T-helper 22 cell (primary cell): ENCODE measurements at places on chromosomes 16 and 17.

GRCh38 chr17:35287286-35287811 is 44.5 kb downstream of the SLFN5 start:
- no peak for DNase-seq

GRCh38 chr16:9820476-9821246 is 361.6 kb downstream of the GRIN2A start:
- DNase-seq: no peak

GRCh38 chr16:17470182-17470907 is 415 bp downstream of the XYLT1 start:
- DNase-seq: peak; percentile 5

DNA sequence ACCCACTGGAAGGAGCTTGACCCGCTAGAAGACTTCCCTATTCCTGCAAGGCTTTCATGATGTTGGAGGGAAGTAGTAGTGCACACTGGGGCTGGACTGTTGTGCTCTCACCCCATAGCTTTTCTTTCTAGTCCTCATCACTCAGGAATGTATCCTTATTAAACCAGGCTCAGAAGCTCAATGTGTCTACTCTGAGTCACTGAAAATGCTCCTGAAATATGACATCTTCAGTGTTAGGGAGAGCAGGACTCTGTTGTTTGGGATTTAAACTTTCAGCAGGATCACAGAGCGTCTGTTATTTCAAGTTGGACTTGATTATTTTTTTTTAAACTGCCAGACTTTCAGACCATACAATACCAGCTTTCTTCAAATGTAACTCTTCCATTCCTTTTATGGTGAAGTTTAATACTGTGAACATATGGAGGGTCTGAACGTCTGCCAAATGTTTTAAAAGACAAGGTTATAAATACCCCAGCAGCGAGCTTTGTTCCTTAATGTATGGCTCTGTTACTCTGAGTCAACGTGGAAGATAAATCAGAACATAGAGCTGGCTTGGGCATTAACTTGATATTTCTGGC is 257.5 kb downstream of the CDH11 start:
- DNase-seq: no peak

DNA sequence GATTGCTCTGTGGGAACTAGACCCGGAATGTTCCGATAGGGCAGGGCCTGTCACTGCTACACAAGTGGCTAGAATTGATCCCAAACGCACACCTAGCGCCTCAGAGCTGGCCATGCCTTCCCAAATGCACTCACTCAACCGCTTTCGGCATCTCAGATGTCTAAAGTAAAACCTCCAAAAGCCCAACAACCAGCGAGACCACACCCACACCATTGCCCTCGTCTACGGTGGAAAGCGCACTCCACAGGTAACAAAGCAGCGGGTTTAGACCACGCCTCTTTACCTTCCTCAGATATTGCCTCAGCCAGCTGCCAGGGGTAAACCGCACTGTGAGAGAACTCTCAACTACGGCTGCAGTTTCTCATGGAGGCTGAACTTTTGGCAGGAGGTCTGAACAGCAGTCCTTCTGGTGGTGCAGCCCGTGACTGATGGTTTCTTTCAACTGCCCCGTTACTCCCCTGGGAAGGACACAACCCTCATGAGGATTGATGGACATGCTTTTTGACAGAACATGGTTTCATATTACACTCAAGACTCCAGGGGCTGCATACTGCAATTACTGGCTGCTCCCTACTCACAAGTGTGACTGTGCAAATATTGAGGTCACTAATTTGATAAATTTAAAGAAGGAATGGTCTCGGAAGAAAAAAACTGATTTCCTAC is 34.5 kb downstream of the USP7 start:
- DNase-seq: no peak

DNA sequence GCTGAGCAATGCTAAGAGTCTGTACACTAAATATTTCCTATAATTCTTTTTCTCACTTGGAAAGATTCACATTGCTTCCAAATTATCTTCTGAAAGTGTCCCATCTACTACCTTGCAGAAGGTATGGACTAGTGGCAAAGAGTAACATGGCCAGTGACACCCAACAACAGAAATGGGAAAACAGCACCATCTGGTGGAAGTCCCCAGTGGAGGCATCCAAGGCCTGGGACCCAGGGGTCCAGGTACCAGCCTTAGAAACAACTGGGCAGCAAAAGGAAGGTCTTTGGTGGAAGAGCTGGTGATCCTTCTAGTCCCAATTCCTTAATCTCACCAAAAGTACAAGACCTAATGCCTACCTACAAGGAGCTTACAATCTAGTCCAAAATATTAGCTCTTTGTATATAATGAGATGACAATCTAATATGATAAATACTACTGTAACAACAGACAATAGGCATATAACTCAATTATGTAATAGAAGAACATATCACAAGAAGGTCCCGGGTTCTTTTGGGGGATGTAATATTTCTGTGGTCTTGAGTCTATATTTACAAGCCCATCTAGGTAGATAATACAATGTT is 55.3 kb downstream of the SKAP1 start:
- DNase-seq: no peak

DNA sequence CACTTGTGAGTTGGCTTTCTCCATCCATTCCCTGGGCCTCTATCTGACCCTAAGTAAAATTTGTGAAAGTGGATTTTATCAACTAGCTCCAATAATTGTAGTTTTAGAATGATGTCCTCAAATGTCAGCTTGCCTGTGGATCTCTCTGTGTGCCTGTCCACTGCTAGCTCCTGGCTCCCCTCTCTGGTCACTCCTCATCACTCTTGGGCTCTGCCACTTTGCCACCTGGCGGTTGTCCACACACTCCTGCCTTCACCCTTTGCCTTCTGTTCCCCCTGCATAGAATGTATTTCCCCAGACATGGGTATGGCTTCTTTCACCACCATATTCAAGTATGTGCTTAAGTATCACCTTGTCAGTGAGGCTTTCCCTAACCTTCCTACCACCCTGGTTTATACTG is 19.8 kb downstream of the ANKFN1 start:
- DNase-seq: no peak

DNA sequence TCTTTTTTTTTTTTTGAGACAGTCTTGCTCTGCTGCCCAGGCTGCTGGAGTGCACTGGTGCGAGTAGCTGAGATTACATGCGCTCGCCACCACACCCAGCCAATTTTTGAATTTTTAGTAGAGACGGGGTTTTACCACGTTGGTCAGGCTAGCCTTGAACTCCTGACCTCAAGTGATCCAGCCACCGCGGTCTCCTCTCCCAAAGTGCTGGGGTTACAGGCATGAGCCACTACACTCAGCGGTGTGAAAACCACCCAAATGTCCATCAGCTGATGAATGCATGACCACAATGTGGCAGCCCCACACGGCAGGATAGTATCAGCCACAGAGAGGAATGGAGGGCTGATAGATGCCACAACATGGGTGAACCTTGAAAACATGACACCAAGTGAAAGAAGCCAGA is 2.1 kb downstream of the P2RX5 start:
- DNase-seq: no peak

- DNase-seq: no peak
Observed at GRCh38 chr17:82754297-82755208, 2.7 kb downstream of the TBCD start.

GRCh38 chr16:26701243-26701886 is 365.4 kb upstream of the C16orf82 start:
- no peak for DNase-seq

- DNase-seq: no peak
Observed at GRCh38 chr17:69534235-69534621, 119.7 kb downstream of the MAP2K6 start.

DNA sequence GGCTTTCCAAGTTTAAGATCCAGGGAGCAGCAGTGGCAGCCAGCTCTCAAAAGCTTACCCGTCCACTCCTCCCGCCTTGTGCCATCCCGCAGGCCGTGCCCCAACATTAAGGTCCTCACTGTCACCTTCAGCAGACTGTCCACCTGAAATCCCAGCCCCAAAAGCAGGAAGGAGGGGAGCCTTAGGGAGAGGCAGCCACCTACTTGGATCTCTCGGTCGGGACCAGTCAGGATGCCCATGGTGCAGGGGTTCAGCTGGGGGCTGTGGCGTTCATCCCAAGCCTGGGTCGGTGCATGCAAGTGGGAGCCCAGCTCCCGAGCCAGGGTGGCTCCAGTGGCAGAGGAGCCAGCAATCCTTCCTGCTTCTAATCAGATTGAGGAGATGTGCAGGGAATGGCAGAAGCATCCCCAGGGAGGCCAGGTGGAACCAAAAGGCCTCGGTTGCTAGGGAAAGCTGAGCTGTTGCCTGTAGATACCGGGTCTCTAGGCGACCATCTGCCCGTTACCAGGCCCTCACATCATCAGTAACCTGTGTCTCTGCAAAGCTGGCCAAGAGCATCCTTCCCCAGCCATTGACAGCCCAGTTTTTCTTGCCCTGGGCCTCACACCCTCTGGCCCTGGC is 24.6 kb downstream of the CNGB1 start:
- no peak for DNase-seq

GRCh38 chr16:55760310-55761001 is 72.4 kb downstream of the CES1 start:
- no peak for DNase-seq

- DNase-seq: no peak
Observed at GRCh38 chr16:89407925-89408300, 82.4 kb downstream of the ANKRD11 start.

DNA sequence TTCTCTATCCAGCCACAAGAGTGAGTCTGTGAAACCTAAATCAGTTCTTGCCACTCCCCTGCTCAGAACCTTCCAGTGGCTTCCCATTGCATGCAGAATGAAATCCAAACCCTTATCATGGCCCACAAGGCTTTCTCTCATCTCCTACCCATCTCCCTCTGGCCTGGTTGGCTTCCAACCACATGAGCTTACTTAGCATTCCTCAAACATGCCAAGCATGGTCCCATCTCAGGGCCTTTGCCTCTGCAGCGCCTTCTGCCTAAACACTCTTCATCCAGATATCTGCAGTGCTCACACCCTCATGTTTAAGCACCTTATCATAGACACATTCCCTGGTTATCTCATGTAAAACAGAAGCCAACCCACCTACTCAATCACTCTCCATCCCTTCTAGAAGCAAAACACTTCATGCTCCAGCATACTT is 15.5 kb downstream of the TK2 start:
- DNase-seq: no peak

DNA sequence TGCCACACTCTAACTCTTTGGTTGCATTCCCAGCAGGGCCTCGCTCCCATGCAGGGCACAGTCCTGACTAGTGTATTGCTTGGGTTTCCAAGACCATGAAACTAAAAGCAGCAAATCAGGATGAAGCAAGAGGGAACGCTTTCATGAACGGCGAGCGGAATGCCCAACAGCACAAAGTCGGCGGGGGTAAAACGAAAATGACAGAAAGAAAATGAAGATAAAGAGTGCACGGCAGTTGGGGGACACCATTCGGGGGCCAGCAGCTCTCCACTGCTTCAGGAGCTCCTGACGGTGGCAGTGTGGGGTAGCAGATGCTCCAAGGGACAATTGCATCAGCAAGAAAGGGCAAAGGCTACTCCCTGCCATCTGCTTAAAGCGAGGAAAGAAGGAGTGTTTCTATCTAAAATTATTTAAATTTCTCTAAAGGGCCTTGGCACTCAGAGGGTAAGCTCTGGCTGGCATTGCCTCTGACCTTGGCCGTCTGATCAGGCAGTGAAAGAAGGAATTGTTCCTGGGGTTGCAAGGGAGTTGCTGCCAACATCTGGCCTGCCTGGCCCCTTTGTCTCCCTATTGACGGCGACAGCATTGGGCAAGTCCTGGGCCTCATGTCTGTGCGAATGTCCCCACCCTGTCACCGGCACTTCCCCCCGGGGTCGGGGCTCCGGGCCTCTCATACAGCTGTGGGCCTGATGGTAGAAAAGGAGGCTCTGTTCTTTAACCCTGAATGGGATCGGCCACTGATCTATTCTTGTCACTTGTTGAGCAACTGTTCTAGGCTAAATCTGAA is 138.2 kb downstream of the CMIP start:
- DNase-seq: no peak

DNA sequence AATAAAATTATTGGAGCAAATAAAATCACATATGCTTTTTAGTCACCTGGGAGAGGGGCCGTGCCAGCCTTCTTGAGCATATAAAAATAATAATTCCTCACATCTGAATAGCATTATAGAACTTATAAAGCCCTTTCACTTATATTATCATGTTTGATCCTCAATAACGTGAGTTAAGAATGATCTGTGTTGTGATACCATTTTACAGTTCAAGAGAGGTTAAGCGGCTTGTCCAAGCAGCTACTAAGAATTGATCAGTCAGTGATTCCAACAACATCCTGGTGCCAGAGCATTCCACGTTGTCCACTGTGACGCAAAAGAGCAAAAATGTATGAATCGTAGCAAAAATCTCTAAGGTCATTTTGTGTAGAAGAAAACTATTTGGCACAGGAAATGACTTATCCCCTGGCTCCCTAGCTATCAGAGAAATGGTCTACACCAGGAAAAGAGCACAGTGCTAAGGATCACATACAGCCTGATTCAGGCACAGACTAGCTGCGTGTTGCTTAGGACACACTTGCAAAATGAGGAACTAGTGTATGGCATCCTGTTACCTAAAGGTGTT is 33.0 kb downstream of the ANKFN1 start:
- DNase-seq: no peak

DNA sequence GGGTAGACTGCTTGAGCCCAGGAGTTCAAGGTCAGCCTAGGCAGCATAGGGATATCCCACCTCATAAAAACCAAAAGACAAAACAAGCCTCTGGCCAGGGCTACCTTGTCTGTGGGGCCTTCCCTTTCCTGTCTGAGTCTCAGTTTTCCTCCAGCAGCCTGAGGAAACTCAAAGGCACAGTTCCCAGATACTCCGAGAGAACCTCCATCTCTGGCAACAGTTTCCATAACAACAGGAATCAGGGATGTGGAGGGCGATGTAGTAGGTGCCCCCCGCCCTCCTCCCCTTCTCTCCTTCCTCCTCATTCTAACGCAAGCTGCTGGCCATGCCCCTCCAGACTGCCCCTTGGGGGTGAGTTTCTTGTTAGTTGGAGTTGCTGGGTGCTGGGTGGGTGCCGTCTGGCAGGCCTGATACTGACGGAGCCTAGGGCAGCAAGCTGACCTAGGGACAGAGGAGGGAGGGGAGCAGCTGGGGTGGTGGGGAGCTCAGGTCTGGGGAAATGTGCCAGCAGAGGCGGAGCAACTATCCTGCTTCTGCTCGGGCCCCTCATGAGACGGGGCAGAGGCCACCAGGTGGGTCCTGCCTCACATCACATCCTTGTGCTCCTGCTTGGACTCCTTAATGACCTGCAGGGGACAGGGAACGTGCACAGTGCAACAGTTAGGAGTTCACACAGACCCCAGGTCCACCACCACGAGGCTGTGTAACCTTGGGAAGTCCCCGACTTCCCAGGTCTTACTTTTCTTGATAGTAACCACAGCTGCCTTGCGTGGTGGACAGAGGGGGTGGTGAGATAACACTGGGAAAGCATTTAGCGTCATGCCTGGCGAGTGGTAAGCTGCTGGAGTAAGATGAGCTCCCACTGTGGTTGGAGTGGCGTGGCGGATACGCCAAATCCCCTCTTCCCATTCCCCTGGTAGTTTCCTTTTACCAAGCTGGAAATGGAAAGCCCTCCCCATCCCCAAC is 7.8 kb upstream of the EFTUD2 start:
- no peak for DNase-seq

- no peak for DNase-seq
Observed at GRCh38 chr17:43658900-43659299, 2.8 kb downstream of the MEOX1 start.
